ENCODE measurements at places on chromosomes 5 and 9.

DNA sequence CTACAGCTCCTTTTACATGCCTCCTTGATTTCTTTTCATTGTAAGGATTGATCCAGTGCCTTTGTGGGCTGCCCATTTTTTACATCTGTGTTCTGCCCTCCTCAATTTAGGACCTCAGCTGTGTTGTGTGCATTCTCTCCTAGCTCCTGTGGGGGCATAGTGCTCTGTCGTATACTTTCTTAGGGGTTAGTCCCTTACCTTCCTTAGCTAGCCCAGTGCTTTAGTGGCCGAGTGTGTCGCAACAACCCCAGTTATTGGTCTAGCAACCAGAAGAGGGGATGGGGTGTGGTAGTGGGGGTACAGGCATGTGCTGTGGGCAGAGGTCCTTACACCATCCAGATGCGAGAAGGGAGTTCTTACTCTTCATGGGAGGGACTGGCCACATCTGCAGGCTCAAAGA is 12.1 kb downstream of the MTRR start:
- no peak for DNase-seq

DNA sequence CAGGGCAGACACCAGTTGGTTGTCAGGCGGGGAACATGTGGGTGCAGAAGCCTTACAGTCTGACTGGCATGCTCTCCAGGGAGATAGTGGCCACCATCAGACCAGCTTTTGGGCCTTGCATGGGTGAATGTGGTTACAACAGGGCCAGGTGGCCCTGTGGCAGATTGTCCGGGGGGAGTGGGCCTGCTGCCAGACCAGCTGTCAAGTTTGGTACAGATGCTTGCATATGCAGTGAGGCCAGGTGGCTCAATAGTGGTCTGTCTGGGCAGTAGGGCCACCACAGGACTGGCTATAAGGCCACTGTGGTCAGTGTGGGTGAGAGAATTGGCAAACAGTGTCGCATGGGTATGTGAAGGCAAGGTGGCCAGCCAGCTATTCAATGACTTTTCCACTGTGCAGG is 148.7 kb downstream of the FAM174A start:
- no peak for DNase-seq

GRCh38 chr9:113652355-113653152 is 189.0 kb downstream of the RGS3 start:
- no peak for DNase-seq

DNA sequence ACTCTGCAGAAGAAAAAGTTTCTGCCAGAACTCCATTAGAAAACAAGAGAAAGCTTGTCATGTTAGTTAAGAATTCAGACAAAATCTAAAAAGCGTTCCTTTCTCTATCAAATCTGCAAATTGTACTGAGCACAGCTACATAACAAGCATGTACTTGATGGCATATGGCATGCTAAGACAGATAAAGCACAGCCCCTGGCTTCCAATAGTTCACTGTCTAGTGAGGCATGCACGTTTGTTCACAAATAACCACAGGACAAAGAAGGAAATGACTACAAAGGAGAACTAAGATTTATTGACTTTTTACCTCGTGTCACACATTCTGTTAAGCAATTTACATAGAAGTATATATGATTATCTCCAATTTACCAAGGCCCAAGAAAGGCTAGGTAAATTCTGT is 518.2 kb upstream of the TLE4 start:
- no peak for DNase-seq

GRCh38 chr5:174556756-174557155 is 167.6 kb upstream of the MSX2 start:
- no peak for DNase-seq

- no peak for DNase-seq
Measured at GRCh38 chr5:118722122-118723020, 266.0 kb downstream of the DTWD2 start.

- DNase-seq = no peak
Measured at GRCh38 chr5:2186472-2187015, 303.8 kb upstream of the IRX4 start.

GRCh38 chr5:160169326-160169725 is 50.1 kb upstream of the PWWP2A start:
- DNase-seq = no peak

- DNase-seq = no peak
Measured at GRCh38 chr9:21782205-21782604, 20.2 kb upstream of the MTAP start.

DNA sequence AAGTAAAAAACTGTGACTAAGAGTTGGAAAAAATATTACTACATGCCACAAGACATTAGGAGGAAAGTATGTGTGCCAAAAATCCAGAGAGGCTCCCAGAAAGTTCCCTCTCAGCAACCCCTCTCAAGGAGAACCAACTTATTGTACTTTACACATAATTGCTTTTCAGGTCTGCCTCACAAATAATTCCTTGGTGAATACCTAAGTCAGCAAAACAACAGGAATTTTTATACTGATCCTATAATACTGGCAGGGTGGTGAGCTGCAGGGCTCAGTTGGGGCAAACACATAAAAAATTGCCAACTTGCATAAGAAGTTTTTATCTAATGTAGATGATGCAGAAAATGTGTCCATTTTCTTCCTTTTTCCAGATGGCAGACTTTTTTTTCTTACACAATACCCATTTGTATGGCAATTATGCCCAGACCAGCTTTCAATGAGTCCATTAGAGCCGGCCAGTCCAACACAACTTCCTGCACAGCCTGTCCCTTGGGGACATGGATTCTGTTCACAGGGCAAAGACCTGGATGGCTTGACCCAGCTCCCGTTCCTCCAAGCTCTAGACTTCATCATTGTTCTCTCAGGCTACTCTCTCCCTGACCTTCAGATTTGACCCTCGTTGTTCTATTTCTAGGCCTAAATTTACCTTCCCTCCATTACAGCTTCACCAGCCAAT is 31.3 kb downstream of the MARCHF3 start:
- DNase-seq = no peak

DNA sequence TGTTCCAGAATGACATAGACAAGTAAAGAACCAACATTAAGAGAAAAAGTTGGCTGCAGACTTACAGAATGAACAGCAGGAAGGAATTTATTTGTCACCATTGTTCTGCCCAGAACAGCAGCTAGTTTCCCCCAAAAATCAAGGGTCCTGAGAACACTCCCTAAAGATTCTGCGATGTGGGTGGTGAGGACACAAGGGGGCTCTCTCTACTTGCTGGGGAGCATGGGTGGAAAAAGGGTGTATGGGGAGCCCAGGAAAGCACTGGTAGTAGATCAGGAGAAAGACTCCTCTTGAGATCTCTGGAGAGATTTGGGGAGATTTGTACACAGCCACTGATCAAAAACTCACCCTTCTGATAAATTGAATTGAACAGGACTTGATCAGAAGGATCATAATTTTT is 316.5 kb downstream of the KCTD16 start:
- DNase-seq = no peak

DNA sequence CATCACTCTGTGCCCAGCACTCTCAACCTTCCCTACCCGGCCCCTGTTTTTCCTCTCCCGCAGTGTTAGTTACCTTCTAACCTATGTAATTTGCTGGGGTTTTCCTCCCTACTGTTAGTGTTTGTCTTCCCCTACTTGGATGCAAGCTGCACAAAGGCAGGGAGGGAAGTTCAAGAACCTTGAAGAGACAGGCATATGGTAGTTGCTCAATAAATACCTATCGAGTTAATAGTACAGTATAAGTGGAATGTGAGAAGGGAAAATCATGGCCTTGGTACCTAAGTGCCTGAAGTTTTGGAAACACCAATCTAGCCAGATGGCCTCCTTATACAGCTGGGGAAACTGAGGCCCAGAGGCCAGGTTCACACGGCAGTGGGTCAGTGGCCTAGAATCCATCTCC is 24.2 kb downstream of the PDGFRB start:
- DNase-seq = no peak

GRCh38 chr9:131495785-131496184 is 6.9 kb upstream of the POMT1 start:
- no peak for DNase-seq

GRCh38 chr5:1545805-1546355 is 22.1 kb upstream of the LPCAT1 start:
- no peak for DNase-seq

GRCh38 chr9:69471433-69471832 is 146.4 kb downstream of the ENTREP1 start:
- DNase-seq = no peak
